ENCODE measurements at places on chromosomes 3 and 15.

DNA sequence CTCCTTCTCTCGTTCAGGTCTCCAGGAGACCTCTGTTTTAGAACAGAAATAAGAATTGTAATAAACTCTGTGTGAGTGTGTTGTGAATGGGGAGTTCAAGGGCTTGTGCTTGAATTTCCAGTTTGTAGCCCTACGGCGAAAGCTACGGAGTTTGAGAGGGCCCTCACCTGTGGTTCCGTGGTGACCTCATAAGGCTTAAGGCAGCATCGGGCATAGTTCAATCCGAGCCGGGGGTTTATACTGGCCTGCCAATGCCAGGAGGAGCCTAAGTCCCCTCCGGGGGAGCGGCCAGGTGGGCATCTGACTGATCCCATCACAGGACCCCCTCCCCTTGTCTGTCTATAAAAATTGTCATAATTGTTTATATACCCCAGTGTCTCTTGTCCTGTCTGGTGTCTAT lies 43.7 kb downstream of the ZBTB11 start:
- DNase-seq: no peak

DNA sequence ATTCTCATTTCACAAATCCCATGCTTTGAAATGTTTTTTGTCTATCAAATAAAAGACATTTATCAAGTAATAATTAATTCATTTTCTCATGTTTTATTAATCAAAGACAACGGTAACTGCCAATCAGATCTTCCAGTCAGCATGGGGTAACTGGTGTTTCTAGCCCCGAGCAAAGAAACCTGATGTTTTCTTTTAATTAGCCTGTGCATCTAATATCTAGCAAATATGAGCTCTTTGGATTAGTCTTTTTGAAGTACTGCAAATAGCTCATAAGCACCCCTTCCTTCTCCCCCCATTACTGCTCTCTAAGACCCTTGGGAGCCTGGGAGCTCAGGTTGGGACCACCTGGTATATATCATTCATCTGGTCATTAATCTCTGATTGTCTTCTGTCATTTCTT lies 43.1 kb upstream of the SRGAP3 start:
- no peak for DNase-seq

DNA sequence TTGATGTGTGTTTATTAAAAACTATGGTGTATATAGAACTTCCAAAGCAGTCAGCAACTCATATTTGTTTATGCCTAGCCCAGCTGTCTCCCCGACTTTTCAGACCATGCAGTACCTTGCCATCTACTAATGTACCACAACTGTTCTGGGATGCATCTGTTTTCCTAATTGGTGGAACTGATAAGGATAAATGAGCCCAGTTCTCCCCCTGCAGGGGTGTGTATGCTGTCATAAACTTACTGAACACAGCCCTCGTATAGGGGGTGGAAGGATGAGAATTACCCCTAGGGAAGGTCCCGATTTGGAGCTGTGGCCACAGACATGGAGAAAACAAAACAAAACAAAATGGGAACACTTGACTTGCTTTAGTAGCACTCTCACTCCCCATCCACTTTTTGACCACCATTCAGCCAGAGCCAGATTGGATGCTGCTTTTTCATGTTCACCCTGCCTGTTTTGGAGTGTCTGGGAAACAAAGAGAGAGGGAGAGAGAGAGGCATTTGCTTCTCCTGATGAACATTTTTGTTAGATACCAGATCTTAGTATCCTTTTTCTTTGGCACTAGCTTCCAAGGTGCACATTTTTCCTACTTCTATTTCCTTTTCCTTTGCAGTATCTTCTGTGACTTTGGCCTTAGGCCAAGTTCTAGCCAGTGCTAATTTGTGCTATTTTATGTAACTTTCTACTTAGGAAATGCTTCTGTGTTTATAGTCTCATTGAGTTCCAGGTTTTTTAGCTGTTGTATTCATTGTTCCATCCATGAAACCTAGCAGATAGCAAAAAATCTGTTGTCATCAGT lies 29.1 kb downstream of the CADM2 start:
- DNase-seq: no peak

GRCh38 chr3:128503751-128504532 lies 10.9 kb upstream of the GATA2 start:
- DNase-seq: no peak

DNA sequence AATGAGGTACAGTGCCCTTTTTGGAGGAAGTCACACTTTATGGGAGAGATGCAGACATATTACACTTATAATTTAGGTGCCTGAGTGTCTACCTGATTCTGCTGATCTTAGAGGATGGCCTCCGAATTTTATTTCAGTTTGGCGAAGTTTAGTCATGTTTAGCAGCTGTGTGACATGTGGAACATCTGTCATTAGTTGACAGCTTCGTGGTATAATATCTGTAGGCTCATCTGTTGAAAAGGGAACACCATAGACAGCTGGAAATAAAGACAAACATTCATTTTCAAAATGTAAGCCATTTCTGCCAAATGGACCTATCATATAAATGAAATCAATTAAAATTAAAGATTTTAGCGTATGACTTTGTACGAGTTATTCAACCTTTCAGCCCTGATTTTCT lies 165.4 kb downstream of the CFAP20DC start:
- no peak for DNase-seq

DNA sequence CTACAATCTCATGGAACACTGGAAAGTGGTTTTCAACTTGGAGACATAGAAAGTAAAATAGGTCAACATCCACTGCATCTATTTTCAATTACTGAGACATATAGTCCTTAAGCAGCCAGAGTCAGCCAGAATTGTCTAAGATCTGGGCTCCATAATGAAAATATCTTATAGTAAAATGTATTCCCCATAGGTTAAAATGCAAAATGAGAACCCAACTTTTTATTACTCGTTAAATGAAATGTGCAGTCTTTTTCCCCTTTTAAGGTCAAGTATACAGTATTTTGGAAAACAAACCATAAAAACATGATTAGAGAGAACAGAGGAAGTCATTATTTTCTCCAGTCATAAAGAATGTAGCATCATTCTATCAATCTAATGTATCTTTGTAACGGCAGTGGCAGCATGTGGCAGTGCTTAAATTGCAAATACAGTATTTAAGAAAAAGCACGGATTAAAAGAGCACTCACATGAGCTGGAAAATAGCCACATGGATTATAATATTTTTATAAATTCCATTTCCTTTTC lies 64.4 kb upstream of the CPB1 start:
- DNase-seq: no peak

Measured in psoas muscle (tissue), 8 donors.